ENCODE measurements at places on chromosomes 12 and 14. TPM values are rescaled to one million over a fixed set of nuclear protein-coding genes. Genes with fewer than 3 reads are reported as not detected.
A peak's percentile ranks its signal among the peaks of the same experiment; 100 is the strongest.

GRCh38 chr12:64587447-64587846, 22.8 kb upstream of the RASSF3 start:
- H3K36me3 ChIP-seq = no peaks in the 10 kb centered on the region
- no peaks in the 10 kb centered on the region for H3K4me1 ChIP-seq
- DNase-seq = no peak
- H3K27ac ChIP-seq = no peak overlapping the region
- H3K4me3 ChIP-seq = no peak overlapping the region
- H3K27me3 ChIP-seq = no peaks in the 10 kb centered on the region

- H3K36me3 ChIP-seq = peaks cover 6% of the 10 kb centered on the region
- H3K4me3 ChIP-seq = peak within 1 kb of the TSS; percentile 66
- peak; percentile 92 for DNase-seq
Observed at GRCh38 chr14:24339284-24340151, at the start of gene RIPK3. Gene RIPK3 (minus strand): TSS chr14:24339991. CDS start chr14:24339826, 165 bp downstream.

DNA sequence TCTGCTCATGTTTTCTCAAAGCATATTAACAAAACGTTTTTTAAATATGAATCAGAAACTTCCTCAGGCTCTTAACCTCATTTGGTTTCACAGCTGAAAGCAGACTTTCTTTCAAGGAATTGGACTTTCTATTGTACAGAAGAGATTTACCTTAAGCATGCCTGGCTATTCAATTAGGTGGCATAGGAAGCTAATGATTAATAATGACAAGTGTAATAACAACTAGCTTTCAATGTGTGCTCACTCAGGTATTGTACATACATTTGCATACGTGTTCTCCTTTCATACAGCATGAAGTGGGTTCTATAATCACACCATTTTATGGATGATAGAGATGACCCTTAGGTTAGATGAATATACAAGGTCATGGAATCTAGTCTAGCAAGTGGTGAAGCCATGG, 115.7 kb downstream of the ANO6 start:
- H3K27ac ChIP-seq = no peak overlapping the region
- no peak overlapping the region for H3K4me3 ChIP-seq
- H3K36me3 ChIP-seq = peaks cover 11% of the 10 kb centered on the region
- H3K4me1 ChIP-seq = no peaks in the 10 kb centered on the region
- no peaks in the 10 kb centered on the region for H3K27me3 ChIP-seq

DNA sequence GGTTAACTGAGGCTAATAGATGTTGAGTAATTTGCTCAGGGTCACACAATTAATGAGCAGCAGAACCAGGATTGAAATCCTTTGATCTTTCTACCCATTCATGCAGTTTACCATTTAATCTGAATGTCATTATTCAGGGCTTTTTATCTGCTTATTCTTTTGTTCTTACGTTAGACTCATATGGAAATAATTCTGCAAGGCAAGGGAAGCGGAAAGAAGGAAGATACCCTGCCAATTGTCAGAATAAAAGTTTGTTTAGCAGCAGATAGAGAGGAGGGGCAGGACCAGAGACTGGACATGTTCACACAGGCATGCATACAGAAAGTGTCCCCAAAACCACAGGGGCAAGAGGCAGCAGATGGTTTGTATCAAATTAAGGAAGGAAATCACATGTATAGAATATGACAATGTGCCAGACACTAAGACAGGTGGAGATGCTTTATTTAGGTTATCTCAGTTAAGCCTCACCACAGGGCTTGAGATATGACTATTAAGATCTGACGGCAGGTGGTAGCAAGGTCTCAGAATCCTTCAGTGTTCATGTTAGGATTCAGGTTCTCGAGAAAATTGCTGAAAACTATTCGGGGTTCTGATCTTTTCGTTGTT, 29.8 kb downstream of the BRMS1L start:
- no peak for DNase-seq
- H3K4me3 ChIP-seq = no peak overlapping the region
- no peak overlapping the region for H3K27ac ChIP-seq
- H3K27me3 ChIP-seq = no peaks in the 10 kb centered on the region

GRCh38 chr12:29232086-29232485, 83.0 kb downstream of the FAR2 start:
- no peaks in the 10 kb centered on the region for H3K4me1 ChIP-seq
- DNase-seq = no peak
- no peaks in the 10 kb centered on the region for H3K27me3 ChIP-seq
- no peak overlapping the region for H3K4me3 ChIP-seq
- H3K36me3 ChIP-seq = no peaks in the 10 kb centered on the region

SUSD6 gene
- polyA plus RNA-seq = 40.4 TPM

GRIN2B gene
- 0.04 TPM for polyA plus RNA-seq
